ENCODE measurements at places on chromosomes 7 and 10.
A peak's percentile ranks its signal among the peaks of the same experiment; 100 is the strongest.

- H3K27ac ChIP-seq = peak overlapping the region; percentile 85
- H3K4me3 ChIP-seq = no peak overlapping the region
- peaks cover 29% of the 10 kb centered on the region for H3K36me3 ChIP-seq
- no peak for DNase-seq
- peaks cover 34% of the 10 kb centered on the region for H3K4me1 ChIP-seq
- no peaks in the 10 kb centered on the region for H3K27me3 ChIP-seq
These were observed 64.8 kb upstream of the DNAJB6 start for GRCh38 chr7:157271991-157272324.

GRCh38 chr10:24556750-24557742 is 166.6 kb downstream of the ARHGAP21 start:
- H3K4me1 ChIP-seq = peaks cover 5% of the 10 kb centered on the region
- no peak overlapping the region for H3K27ac ChIP-seq
- peaks cover 32% of the 10 kb centered on the region for H3K27me3 ChIP-seq
- peak; percentile 82 for DNase-seq

DNA sequence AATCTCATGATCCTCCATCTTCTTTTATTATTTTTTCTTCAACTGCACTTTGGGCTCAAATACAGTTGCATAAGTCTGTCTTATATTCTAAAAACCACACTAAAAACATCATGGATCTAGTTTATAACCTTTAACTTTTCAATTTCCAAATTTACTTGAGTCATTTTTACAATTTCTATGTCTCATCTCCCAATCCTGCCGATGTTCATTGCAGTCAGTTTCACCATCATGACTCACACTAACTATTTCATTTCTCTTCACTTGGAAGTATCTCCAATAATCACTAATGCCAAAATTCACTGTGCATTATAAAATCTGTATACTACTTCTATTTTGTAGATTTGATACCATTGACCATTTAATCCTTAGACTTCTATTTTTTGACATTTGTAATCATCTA is 806.9 kb upstream of the SORCS1 start:
- no peak for DNase-seq
- no peak overlapping the region for H3K4me3 ChIP-seq
- no peak overlapping the region for H3K27ac ChIP-seq
- H3K36me3 ChIP-seq = no peaks in the 10 kb centered on the region
- H3K27me3 ChIP-seq = no peaks in the 10 kb centered on the region

DNA sequence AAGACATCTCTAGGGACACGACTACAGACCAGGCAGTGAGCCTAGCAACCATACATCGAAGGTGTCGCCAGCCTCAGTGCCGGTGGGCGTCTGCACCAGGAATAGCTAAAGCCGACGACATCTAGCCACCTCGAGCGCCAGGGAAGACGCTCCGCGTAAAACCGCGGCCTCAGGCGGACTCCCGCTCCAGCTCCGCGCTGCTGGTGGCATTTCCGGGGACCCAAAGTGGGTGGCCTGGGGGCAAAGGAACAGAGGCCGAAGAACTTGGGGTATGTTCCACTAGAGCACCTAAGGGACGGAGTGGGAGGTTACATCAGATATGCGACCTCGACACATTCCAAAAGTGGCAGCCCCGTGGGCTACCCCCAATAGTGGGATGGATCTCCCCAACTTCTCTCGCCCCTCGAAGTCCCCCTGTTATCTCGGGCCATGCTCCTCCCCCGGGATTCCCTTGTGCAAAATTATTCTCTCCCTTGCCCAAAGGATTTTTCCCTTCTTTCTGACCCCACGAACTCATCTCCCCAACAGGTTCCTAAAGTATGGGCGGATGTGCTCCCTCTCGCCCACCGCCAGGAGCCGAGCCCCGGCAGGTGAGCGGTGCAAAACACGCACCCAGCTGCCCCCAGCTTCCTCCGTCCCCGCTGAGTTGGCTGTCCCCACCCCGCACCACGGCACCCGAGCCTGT is 1.2 kb downstream of the KCNMA1 start:
- no peak for DNase-seq
- no peaks in the 10 kb centered on the region for H3K27me3 ChIP-seq
- no peaks in the 10 kb centered on the region for H3K36me3 ChIP-seq
- peak overlapping the region; percentile 84 for H3K27ac ChIP-seq
- peak overlapping the region; percentile 99 for H3K4me3 ChIP-seq

GRCh38 chr10:95845411-95845810 is 62.4 kb upstream of the CC2D2B start:
- no peak for DNase-seq

All from osteocyte (in vitro differentiated cells).